Natural killer cell (primary cell): ENCODE measurements at places on chromosomes 2 and 18.

DNA sequence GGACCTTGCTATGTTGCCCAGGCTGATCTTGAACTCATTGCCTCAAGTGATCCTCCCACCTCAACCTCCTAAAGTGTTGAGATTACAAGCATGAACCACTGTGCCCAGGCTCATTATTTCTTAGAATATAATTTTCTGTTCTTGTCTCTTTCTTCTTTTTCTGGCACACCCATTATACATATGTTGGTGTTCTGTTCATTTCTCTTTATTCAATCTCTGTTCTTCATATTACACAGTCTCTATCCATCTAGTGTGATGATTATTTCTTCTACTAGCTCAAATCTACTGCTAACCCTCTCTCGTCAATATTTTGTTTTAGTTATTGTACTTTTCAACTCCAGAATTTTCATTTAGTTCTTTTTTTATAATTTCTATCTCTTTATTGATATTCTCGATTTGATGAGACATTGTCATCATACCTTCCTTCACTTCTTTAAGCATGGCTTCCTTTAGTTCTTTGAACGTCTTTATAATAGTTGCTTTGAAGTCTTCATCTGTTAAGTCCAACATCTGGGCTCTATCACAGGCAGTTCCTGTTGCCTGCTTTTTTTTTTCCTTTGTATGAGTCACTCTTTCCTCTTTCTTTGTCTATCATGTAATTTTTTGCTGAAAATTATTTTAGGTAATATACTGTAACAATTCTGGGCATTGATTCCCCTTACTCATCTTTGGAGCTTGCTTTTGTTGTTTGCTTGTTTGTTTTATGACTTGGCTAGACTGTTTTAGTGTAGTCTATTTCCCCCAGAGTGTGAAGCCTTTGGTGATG, 196.4 kb upstream of the NABP1 start:
- H3K36me3 ChIP-seq, result no peaks in the 10 kb centered on the region
- no peaks in the 10 kb centered on the region for H3K4me1 ChIP-seq
- no peak overlapping the region for H3K27ac ChIP-seq
- no peak for DNase-seq
- H3K27me3 ChIP-seq, result no peaks in the 10 kb centered on the region

DNA sequence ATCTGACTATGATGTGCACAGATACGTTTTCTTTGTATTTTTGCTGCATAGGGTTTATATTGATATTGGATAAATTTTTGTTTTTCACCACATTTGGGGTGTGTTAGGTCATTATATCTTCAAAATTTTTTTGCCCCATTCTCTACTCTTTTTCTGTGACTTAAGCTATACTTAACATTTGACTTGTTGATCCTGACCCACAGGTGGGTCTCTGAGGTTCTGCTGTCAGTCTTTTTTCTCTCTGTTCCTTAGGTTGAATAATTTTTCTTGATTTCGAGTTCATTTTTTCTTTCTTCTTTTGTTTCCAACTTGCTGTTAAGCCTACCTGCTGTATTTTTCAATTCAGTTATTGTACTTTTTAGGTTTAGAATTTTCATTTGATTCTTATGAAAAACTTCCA, 12.1 kb downstream of the RAB3GAP1 start:
- no peaks in the 10 kb centered on the region for H3K27me3 ChIP-seq
- peaks cover 11% of the 10 kb centered on the region for H3K36me3 ChIP-seq
- no peaks in the 10 kb centered on the region for H3K4me1 ChIP-seq

- no peaks in the 10 kb centered on the region for H3K36me3 ChIP-seq
- H3K4me3 ChIP-seq, result no peak overlapping the region
- no peak for DNase-seq
- peaks cover 61% of the 10 kb centered on the region for H3K4me1 ChIP-seq
Observed at GRCh38 chr2:69773206-69773605, 31.3 kb downstream of the ANXA4 start.

DNA sequence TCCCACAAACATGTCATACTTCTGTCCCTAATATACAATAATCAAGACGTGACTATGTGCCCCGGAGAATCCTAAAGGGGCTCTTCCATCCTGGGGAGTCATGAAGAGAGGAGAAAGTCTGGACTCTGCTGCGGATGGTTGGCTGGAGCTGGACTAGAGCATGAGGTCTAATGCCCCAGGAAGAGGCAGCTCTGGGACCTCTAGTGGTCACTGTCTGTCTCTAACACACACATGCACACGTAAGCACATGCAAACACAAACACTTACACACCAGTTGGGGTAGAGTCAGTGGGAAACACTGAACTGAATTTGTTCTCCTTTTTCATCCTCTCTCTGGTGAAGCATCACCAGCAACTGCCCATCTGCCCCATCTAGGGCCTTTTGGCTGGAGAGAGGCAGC, 271.6 kb downstream of the TDRD15 start:
- no peaks in the 10 kb centered on the region for H3K36me3 ChIP-seq
- no peak overlapping the region for H3K4me3 ChIP-seq
- H3K4me1 ChIP-seq, result no peaks in the 10 kb centered on the region
- no peak for DNase-seq

DNA sequence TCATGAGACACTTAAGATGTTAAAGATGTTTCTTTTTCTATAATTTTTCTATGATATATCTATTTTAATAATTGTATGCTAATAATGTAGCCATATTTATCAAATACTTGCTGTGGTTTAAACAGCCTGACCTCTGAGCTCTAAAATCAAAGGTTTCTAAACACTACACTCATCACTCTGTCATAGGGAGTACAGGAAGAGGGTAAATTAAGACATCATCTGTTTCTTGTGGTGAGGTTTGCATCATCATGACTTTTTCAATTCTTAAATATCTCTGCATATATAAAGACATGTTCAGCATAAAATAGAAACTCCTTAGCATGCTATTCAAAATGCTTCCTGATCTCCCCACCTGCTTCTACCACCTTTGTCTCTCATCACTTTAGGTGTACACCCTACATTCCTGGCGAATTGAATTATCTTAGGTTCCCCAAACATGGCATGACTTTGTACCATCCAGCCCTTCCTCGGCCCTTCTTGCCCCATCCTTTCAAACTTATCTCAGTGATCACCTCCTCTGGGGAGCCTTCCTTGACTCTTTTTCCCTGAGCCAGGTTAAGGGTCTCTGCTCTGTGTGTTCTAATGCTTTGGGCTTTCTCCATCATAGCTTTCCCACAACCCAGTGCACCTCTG, 105.3 kb upstream of the TTN start:
- no peak for DNase-seq
- no peak overlapping the region for H3K27ac ChIP-seq
- no peaks in the 10 kb centered on the region for H3K27me3 ChIP-seq
- H3K4me1 ChIP-seq, result no peaks in the 10 kb centered on the region

DNA sequence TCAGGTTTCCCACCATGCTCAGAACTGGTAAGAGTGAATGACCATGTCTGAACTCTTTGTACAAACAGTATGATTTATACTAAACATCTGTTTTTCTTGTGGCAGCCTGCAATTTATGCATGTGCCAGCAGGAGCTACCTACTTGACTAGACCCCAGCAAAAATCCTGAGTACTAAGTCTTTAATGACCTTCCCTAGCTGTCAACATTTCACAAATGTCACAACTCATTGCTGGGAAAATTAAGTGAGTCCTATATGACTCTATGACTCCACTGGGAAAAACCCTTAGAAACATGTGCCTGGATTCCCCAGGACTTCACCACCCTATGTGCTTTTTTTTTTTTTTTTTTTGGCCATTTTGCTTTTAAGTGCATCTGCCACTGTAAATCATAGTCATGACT, 1225.8 kb downstream of the SUCLG1 start:
- no peaks in the 10 kb centered on the region for H3K4me1 ChIP-seq
- H3K36me3 ChIP-seq, result no peaks in the 10 kb centered on the region
- H3K27me3 ChIP-seq, result no peaks in the 10 kb centered on the region

- H3K36me3 ChIP-seq, result no peaks in the 10 kb centered on the region
- H3K27me3 ChIP-seq, result no peaks in the 10 kb centered on the region
- no peaks in the 10 kb centered on the region for H3K4me1 ChIP-seq
- H3K27ac ChIP-seq, result no peak overlapping the region
- H3K4me3 ChIP-seq, result no peak overlapping the region
Observed at GRCh38 chr18:64712035-64712434, 563.1 kb upstream of the LINC00305 start.
